ENCODE measurements at places on chromosomes 11 and 22.

DNA sequence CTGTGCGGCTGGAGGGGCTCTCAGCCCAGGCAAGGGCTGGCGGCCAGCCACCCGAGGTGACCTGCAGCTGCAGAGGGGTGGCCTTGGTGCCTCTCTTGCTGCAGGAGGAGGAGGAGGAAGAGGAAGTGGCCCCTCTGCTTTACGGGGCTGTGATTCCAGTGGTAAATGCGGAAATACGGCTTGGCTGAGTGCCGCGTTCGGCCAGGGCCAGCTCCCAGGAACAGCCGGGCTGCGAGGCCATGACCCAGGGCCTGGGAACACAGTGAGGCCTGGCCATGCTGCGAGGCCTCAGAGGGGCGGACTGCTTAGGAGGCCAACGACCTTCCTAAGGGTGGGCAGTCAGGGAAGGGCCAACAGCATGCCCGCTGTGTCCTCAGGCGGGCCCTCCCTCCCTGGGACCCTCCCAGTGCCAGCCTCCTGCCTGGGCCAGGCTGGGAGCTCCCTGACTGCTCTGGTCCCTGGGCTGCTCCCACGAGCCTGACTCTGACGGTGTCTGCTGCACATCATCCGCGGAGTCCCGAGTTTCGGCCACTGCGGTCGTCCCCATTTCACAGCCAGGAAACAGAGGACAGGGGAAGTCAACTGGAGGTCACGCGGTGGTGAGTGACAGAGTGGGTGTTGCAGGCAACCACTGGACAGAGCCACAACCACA is 20.8 kb upstream of the PPARA start:
- DNase-seq = no peak

GRCh38 chr11:101738452-101738851 is 154.6 kb upstream of the TRPC6 start:
- DNase-seq = no peak

- DNase-seq = no peak
These were observed 177.6 kb downstream of the IGLL1 start for GRCh38 chr22:23402275-23403151.

DNA sequence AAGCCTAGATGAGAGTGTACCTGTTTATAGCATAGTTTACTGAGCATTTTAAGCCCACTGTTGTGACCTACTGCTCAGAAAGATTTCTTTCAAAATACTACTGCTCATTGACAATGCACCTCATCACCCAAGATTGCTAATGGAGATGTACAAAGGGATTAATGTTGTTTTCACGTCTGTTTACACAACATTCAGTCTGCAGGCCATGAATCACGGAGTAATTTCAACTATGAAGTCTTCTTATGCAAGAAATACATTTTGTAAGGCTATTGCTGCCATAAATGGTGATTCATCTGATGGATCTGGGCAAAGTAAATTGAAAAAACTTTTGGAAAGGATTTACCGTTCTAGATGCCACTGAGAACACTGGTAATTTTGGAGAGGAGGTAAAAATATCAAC is 112.9 kb downstream of the KIF18A start:
- DNase-seq = no peak

DNA sequence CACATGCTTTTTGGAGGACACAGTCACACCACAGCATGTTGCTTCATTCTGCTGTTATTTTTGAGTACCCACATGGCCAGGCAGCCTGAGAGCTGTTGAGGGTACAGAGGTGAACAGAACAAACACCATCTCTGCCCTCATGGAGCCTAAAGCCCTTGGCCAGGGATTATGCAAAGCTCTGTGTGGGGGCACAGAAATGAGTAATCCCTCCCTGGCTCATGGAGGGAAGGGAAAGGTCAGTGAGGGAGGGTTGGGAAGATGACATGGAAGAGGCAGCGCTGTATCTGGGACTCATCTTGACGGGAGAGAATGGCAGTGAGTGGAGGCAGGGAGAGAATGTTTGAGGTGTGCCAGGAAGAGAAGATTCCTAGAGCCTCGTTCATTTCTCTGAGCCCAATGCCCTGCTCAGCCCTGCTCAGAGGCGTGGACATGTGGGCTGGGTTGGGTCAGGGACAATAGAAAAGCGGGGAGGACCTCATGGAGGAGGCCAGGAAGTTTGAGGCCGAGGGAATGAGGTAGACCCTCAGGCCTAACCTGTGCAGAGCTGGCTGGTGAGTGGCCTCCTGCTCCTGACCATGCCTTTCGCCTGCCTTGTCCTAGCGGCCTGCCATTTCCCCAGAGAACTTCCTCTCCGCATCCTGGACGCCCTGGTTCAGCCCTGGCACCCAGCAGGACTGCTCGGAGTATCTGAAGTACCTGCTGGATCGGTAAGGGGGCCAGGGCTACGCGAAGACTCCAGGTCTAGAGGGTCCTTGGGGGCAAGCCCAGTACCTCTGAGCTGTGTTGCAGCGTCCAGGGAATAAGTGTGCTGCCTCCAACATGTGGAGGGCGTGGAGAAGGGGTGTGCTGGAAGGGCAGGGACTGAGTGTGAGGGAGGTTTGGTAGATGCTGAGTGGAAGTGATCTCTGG is 19.8 kb downstream of the USP35 start:
- DNase-seq = no peak

DNA sequence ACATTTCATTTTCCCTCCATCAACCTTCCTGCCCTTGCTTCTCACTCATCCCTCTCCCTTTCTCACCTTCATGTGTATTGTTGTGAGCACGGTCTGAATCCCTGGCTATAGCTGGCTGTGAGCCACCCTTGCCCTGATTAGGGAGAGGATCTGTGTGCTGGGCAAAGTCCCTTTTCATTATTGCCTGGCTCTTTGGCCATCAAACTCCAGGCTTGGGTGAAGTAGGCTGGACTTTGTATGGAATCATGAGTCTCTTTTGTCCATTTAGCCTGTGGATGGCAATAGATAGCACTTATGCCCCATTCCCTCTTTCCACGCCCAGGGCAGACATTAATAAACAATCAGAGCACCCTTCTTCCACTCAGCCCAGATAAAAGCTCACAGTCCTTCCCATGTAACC is 6.7 kb downstream of the MYO18B start:
- no peak for DNase-seq

- DNase-seq = no peak
These were observed 3.3 kb downstream of the FTH1 start for GRCh38 chr11:61964058-61964665.

GRCh38 chr11:65857500-65857852 is 504 bp downstream of the CFL1 start:
- peak; percentile 93 for DNase-seq

DNA sequence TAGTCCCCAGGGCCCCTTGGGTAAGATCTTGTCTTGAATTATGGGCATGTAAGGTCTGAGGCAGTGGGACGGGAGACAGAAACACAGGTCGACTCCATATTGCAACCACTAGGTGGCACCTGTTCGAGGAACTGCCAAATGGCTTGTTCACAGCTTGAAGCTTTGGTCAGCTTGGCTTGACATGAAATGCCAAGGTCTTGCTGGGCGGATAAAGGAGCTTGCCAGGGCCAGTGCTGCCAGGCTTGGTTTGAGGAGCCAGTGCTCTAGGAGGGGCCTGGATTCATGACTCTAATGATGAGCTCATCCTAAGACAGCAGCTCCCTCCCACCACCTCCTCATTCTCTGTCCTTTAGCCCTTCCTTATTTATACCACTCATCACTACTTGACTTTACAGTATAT is 11.9 kb upstream of the NRIP3 start:
- DNase-seq = no peak

GRCh38 chr11:43504316-43504950 is 145.7 kb downstream of the TTC17 start:
- DNase-seq = no peak
